Epithelial cell of prostate (primary cell): ENCODE measurements at places on chromosomes 5 and 9.

GRCh38 chr9:92467511-92467910 lies 14.8 kb downstream of the ASPN start:
- DNase-seq = no peak

DNA sequence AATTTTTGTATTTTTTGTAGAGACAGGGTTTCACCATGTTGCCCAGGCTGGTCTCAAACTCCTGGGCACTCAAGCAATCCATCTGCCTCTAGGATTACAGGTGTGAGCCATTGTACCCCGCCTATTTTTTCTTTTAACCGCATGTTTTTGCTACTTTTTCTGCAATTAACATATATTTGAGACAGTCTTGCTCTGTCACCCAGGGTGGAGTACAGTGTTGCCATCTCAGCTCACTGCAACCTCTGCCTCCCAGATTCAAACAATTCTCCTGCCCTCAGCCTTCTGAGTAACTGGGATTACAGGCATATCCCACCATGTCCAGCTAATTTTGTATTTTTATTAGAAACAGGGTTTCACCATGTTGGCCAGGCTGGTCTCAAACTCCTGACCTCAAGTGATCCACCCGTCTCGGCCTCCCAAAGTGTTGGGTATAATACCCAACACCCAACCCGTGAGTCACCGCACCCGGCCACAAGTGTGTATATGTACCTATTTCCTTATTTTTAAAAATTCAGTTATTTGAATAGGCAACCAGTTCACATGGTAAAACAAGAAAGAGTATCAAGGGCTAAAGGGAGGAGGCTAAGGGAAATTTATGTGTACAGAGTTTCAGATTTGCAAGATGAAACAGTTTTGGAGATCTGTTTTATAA lies 13.3 kb downstream of the PHAX start:
- DNase-seq = no peak

GRCh38 chr9:85890962-85891361 lies 50.0 kb upstream of the NAA35 start:
- no peak for DNase-seq

DNA sequence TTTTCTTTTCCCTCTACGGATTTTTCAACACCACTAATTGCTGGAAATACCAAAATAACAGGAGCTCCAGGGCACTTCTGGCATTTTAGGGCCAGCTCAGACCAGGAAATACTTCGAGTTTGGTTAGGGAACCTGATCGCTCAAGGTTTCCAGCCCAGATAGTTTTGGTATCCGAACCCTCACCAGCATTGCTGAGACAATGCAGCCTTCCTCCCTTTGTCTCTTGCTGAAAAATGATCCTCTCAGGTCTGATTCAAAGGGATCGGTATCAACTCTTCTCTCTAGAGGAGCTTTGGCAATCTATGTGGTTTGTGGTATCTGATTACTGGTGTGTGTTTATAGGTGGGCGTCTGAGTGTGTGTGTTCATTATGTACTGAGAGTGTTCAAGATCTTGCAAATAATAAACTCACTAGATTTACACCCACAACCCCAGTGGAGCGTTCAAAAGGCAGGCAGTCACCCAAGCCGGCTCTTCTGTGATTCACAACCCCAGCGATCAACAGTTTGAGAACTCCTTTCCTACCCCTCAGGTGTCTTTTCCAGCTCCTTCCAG lies 122.8 kb upstream of the EGFLAM start:
- no peak for DNase-seq
